ENCODE measurements at places on chromosomes 12 and 14.

GRCh38 chr14:92175811-92176210 is 54.0 kb downstream of the CPSF2 start:
- no peak for DNase-seq

GRCh38 chr12:6688543-6688998 is 604 bp downstream of the ZNF384 start:
- no peak for DNase-seq

GRCh38 chr12:42936991-42937390 is 347.4 kb upstream of the PRICKLE1 start:
- peak; percentile 12 for DNase-seq

- peak; percentile 50 for DNase-seq
These were observed 8.7 kb downstream of the MTERF2 start for GRCh38 chr12:106978035-106978800.

DNA sequence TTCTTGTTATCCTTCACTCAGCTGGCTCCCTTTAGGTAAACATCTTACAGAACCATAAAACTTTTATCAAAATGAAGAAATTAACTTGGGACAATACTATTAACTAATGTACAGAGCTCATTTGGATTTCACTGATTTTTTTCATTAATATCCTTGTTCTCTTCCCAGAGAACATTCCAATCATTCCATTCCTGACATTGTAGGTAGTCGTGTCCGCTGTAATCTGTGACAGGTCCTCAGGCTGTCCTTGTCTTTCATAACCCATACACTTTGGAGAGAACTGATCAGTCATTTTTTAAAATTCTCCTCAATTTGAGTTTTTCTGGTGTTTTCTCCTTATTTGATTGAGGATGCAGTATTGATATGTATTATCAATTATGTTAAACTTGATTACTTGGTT is 916.8 kb downstream of the GALC start:
- DNase-seq = peak; percentile 20

DNA sequence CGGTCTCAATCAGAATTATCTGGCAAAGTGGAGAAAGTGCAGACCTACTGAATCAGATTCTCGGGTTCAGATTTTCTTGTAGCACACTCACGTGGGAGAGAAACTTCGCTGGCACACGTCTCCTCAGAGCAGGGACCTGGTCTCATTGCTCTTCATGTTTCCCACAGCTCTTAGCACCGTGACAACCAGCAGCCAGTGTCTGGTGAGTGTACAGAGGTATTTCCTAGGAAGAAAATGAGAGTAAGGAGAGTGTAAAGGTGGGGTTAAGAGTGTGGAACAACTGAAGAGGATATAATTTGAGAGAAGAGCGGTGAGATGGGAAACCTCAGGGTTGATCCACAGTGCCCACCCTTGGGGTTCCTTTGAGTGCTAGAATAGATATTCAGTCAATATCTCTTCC is 89.2 kb downstream of the ARF6 start:
- DNase-seq = no peak

- no peak for DNase-seq
These were observed 395.6 kb downstream of the BCAT1 start for GRCh38 chr12:24553259-24553658.

DNA sequence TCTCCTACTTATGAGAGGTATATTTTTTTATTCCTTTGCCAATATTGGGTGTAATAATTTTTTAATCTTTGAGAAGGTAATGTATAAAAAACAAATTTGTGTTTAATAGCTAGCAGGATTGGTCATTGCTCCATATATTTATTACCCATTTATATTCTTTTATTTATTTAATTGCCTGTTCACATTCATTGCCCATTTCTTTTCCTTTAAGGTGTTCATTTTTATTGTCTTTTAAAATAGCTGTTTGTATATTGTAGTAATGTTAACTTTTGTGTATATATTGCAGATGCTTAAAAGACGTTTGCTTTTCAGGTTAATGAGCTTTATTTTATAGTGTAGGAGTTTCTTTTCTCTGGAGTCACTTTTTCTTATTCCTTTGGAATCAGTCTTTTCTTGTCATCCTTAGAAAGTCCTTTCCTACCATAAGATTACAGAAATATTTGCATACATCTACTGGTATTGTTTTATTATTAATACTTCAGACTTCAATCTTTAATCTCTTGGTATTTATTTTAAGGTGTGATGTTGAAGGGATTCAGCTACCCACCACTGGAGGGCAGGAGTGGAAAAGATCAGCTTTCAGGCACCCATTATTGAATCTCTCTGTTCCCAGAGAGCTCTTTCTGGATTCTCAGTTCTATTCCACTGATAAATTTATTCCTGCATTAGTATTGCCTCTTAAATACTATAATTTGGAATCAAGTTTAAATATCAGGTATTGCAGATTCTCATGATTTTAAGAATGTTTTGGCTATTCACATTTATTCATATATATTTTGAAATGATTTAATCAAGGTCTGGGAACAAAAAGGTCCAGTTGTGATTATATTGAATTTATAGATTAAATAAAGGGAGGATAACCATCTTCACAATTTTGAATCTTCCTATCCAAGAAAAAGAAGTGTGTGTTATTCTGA is 17.3 kb downstream of the PPM1A start:
- DNase-seq = no peak

- peak; percentile 57 for DNase-seq
These were observed 394.1 kb downstream of the C12orf75 start for GRCh38 chr12:105724641-105725040.

- DNase-seq = peak; percentile 9
These were observed 1108.8 kb upstream of the SEL1L start for GRCh38 chr14:82642425-82642824.

DNA sequence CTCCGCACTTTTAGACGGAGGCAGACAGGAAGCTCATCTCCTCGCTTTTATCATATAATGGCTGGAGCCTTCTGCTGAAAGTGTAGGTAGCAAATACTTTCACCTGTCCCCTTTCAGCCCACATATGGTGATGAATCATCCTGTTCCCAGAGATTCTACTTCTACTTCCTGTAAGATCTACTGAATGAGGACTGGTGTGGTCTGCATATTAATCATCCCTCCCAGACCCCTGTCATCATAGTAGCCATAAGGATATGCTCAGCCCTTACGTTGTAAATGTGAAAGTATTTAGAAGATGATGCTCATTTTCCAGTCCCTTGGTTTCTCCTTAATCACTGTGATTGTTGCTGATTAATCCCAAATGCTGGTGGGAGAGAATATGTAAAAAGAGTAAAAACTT is 268.2 kb upstream of the GRIP1 start:
- peak; percentile 22 for DNase-seq

- peak; percentile 94 for DNase-seq
These were observed 6.4 kb downstream of the SSH1 start for GRCh38 chr12:108850854-108851573.

GRCh38 chr12:96233939-96234461 is 39.8 kb downstream of the ELK3 start:
- DNase-seq = peak; percentile 75

GRCh38 chr12:121404734-121405133 is 4.8 kb downstream of the RNF34 start:
- no peak for DNase-seq

DNA sequence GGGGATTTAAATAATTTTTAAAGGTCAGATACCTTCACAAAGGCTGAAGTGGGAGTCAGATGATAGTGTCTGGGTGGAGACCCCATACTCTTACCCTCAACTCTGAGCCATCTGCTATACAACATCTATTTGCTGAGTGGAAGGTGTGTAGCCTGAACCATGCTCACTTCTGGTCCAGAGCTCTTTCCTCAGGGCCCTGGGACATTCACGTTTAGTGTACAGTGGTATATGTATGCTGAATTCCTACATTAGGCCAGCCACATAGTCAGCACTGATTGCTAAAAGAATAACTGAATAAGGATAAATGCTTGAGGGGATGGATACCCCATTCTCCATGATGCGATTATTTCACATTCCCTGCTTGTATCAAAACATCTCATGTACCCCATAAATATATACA is 107.3 kb downstream of the KIF26A start:
- DNase-seq = no peak

DNA sequence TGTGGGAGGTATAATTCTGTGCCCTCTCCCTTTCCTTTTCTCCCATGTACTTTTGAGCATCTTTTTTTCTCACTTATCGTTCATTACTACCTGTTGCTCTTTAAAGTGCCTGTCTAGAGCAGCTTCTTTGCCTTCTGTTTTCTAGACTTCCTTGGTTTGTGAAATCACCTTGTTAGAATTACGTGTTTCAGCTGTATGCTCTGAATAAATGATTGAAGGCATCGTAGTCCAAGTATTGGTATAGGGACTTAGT is 1.3 kb downstream of the NEDD1 start:
- no peak for DNase-seq

DNA sequence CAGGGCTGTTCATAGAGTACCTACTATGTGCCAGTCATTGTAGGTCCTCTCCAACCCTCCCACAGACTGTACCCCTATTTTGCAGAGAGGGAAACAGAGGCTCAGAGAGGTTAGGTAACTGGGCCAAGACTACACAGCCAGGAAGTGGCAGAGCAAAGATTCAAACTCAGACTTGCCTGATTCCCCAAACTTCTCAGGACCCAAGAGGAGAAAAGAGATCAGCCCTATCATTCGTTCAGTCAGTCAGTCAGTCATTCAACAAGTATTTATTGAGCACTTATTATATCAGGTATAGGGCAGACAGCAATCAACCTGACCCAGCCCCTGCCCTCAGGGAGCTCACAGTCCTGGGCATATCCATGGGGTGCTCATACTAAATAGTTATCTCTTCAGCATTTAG is 39.6 kb upstream of the CORO1C start:
- no peak for DNase-seq

Data from fibroblast of upper back skin (primary cell).